ENCODE measurements at places on chromosomes 12 and 14.

- DNase-seq, result no peak
Measured at GRCh38 chr14:72683787-72684186, 210.1 kb downstream of the DPF3 start.

- no peak for DNase-seq
Measured at GRCh38 chr12:99253068-99253467, 394.5 kb upstream of the GARIN6 start.

- DNase-seq, result no peak
Measured at GRCh38 chr14:61191733-61192132, 89.4 kb downstream of the TMEM30B start.

DNA sequence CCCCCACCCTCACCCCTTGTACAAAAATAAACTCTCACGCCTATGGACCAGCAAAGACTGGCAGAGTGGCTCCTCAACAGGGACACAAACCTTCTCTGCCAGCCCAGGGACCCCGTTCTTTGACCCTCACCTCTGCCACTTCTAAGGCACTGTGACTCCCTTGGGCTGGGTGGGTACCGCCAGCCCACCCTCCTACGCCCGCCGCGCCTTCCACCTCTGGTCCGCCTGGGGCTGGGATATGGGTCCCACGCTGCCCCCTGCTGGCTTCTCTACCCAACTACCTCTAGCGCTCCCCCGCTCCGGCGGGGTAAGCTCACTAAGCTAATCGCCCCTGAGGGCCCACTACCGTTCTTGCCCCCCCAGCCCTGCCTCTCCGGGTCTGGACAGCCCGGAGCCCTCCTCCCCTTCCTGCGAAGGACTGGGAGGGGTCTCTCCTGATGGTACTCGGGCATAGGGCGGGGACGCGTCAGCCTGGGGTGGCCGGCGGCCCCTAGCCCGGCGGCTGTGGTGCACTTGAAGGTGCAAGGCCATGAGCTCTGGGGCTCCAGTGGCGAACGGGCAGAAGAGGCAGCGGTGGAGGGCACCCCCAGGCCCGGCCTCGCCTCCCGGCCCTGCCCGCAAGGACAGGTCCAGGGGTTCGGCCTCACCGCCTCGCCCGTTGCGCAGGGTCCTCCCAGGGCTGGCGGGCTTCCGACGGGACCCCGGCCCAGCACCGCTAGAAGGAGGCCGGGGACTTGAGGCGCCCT is 8.1 kb downstream of the ZNF219 start:
- DNase-seq, result no peak

- no peak for DNase-seq
Measured at GRCh38 chr12:50894241-50894640, 51.5 kb downstream of the TMPRSS12 start.

GRCh38 chr14:29475641-29476040 is 452.0 kb downstream of the PRKD1 start:
- no peak for DNase-seq

DNA sequence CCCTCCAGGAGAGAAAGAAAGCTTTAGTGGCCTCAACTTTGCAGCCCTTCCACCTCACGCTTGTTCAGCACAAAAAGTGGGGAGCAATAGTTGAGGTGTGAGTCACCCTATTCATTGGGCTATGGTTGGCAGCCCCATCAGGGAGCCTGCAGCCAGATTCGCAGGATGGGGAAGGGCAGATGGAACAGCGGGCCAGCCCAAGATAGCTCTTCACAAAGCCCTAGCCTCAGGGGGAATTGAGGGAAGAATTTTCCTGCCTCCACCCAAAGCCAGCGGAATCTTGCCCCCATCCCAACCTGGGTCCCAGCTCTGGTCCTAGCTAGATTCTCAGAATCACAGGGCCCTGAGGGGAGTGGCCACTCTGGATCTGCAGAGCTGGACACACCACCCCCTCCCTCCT is 3.6 kb upstream of the KRT5 start:
- no peak for DNase-seq

DNA sequence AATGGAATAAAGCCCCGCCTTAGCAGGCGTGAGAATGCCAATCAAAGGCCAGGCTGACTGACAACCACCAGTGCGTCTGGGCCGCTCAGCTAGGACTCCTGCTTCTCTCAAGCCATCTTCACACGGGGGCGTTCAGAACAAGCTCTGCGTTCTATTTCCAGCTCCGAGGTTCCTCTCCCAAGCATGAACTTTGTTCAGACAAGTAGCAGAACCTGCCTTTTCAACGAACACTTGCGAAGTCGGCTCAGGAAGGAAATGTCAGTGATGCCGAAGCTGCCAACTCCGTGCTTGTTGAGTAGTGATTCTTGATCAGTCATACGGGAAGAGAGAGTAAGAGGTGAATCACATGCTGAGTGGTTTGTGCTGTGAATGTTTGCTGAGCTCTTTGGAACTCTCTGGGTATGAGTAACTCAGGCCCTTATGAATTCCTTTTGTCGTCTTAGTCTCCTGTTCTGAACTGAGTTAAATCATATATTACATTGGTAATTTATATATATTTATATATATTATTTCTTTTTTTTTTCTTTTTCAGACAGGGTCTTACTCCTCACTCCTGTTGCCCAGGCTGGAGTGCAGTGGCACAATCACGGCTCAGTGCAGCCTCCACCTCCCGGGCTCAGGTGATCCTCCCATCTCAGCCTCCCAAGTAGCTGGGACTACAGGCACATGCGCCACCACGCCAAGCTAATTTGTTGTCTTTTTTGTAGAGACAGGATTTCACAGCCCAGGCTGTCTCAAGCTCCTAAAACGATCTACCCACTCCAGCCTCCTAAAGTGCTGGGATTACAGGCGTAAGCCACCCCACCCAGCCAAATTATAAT is 29.4 kb upstream of the BCL7A start:
- DNase-seq, result peak; percentile 66

GRCh38 chr12:125006365-125006764 is 12.9 kb downstream of the BRI3BP start:
- DNase-seq, result no peak

DNA sequence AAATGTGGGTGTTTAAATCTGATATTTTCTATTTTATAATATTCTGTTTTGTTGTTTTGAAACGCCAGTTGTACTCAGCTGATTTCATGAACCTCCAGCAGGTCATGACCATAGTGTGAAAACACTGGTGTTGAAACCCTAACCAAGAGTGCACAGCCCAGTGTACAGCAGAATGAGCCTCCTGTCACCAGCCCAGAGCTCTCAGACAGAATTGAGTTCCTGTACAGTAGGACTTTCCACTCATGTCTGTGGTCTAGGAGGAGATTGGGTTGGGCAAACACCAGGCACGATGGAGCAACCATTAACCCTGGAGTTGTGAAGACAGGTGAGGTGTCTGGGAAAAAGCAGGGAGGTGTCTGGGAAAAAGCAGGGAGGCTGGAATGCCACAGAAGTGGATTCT is 908.8 kb downstream of the VRK1 start:
- no peak for DNase-seq

DNA sequence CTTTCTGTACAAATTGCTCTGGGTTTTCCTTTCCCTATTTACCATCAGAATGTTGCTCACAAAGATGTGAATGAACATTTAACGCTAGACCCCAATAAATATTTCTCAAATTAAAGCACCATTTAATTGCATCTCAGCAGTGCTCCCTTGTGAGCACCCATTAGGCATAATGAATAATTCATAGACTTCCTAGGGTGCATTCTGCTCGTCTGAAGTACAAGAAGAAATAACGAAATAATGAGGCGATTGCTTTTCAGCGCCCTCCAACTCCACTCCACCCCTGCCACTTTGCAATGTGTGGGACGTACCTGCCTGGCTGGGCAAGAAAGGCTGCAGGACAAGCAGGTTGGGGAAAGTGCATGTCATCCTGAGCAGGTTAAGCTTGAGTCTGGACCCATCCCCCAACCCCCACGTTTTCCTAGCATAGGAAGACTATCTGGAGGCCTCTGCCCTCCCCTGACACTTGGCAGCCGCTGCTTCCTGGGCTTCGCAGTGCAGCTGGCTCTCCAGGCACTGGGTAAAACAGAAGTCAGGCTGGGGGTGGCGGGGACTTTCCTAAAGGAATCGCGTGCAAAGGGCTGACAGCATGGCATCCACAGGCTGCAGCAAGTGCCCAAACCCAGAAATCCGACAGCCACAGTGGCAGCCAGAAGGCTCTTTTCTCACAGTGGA is 253.7 kb downstream of the DUSP6 start:
- no peak for DNase-seq

- no peak for DNase-seq
Measured at GRCh38 chr12:119432949-119433348, 98.4 kb downstream of the CCDC60 start.

GRCh38 chr12:94174576-94174975 is 26.2 kb downstream of the PLXNC1 start:
- peak; percentile 14 for DNase-seq

- no peak for DNase-seq
Measured at GRCh38 chr14:51465486-51465885, 186.2 kb upstream of the FRMD6 start.

- no peak for DNase-seq
Measured at GRCh38 chr12:1199700-1200099, 208.7 kb downstream of the ERC1 start.

GRCh38 chr12:121888083-121888477 is 510 bp upstream of the PSMD9 start:
- DNase-seq, result no peak

- DNase-seq, result no peak
Measured at GRCh38 chr12:69627501-69627900, 16.8 kb upstream of the LRRC10 start.

DNA sequence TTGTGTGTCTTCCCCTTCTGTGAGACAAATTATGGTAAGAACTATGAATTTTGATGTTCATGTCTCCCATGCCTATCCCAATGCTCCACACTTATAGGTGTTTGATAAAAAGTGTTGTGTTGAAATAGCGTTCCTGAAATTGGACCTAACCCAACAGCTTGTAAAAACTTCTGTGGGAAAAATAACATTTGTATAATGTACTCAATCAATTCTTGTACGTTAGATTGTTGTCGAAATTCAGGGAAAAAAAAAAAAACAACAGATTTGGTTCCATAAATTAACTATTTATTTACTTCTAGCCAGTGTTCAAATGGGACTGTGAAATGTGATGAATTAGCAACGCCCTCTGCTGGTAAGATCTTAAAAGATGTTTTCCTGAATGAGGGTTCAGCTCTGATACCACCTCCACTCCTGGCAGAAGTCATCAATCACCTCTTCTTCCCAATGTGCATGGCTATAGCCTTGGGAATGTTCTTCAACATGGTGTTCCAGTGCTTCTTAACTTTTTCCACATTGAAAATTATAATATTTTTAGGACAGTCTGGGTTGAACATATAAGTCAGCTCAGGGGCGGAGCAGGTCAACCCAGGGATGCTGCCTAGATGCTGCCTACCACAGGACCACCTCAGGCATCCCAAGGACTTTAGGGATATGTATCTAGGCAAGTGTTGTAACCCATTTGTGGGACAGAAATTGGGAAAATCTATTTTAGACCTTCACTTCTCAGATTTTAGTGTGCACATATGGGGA is 170.6 kb downstream of the OTOGL start:
- no peak for DNase-seq

GRCh38 chr14:103340480-103341212 is 6.6 kb downstream of the EIF5 start:
- no peak for DNase-seq

DNA sequence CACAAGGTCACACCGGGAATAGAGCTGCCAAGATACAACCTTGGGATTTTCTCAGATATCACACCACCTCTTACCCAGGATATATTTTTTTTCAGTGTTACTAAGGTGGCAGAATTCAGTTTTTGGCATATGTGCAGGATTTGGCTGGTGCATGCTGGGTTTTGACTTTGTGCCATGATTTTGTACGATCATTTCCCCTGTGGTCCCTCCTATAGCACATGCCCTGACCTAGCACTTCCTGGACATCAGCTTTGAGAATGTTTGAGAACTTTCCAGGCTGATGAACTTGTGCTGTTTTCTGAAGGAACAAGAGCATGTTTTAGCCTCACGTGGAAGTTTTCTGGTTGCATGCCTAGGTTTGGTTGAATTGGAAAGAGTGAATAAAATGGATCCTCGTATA is 11.0 kb upstream of the TBPL2 start:
- DNase-seq, result no peak

DNA sequence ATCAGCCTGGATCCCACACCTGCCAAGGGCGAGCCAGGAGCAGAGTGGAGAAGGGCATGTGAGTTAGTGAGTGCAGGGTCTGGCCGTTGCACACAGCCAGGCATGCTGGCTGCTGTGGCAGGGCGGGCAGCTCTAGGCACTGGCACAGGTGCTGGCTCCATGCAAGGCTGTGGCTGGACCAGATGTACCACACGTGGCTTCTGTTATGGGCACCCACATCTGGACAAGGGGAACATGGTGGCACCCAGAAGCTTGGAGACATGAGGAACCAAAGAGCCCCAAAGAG is 20.1 kb downstream of the SERPINA3 start:
- DNase-seq, result no peak

DNA sequence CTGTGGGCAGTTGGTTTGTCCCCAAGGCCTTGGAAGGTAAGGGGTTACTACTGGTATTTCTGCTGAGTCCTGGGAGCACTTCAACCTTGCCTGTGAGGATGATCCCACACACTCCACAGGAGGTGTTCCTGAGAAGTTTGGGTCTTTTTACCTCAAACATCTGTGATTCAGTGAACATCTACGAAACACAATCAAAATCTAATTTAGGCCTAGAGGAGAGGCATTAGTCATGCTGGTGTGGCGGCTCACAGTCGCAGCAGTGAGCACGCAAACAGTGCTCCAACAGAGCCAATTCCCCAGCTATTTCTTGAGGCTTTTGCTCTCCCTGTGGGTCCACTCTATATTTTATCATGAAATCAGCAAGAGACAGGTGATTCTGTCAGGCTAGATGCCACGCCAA is 107.6 kb downstream of the APAF1 start:
- no peak for DNase-seq

GRCh38 chr14:59869381-59870255 is 958 bp downstream of the RTN1 start:
- no peak for DNase-seq

DNA sequence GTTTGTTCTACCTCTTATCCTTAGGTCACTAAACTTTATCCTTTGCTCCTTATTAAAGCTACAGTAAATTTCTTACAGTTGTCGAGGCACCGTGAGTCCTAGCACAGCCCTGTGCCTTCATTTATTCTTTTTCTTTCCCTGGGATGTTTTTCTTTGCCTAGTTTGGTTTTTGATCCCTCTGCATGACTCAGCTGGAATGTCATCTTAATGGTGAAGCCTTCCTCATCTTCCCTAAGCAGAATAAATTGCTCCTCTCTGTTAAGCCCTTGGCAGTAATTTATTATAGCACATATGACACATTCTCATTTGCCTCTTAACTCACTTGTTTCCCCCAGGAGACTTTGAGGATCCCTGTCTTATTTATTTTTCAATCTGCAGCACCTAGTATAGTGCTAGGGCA is 16.6 kb downstream of the ACTR10 start:
- no peak for DNase-seq
